Transverse colon (tissue), 4 donors: ENCODE measurements at places on chromosomes 12 and 14. TPM values are rescaled to one million over a fixed set of nuclear protein-coding genes. Genes with fewer than 3 reads are reported as not detected.

- H3K36me3 ChIP-seq: no peaks in the 10 kb centered on the region
- peaks cover 4% of the 10 kb centered on the region for H3K27me3 ChIP-seq
- DNase-seq: no peak
Measured at GRCh38 chr12:130212384-130212989, 50.2 kb downstream of the FZD10 start.

GRCh38 chr14:106209755-106210154 is 683.4 kb downstream of the TMEM121 start:
- H3K27ac ChIP-seq: no peak overlapping the region
- no peaks in the 10 kb centered on the region for H3K4me1 ChIP-seq
- H3K4me3 ChIP-seq: no peak overlapping the region
- peaks cover 5% of the 10 kb centered on the region for H3K27me3 ChIP-seq
- no peak for DNase-seq

DNA sequence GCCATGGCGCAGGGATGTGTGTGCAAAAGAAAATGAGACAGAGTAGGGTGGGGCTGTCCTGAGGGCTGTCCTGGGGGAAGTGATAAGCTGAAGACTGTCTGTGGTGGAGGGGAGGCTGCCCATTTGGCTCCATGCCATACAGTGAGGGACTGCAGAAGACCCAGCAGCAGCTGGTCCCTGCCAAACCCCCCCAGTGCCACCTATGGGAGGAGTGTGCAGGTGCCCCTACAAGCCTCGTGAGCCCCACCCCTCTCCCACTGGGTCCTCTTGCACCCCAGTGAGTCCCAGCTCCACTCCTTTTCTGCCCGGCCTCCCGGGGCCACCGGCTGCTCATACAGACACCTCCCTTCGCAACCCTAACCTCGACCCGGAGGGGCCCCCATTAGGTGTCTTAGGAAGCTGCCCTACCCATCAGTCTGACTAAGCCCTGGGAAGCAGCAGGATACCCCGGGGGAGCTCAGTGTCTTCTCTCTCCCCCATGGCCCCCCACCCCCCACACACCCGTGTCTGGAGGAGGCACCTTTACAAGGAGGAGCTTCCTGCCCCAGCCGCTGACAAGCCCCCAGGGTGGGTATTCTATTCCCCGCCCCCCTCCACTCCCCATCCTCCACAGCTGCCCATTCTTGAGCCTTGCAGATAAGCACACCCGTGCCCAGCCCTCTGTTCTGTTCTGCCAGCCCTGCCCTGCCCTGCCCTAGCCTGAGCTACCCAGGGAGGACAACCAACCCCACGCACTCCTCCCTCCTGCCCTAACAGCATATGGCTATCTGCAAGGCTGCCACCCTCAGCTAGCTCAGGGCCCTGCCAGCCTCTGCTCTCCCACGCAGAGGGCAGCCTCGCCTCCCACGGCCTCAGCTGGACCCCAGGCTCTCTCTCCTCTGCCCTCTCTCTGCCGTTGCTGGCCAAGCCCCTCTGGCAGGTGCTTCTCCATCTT is 41.9 kb downstream of the SLC6A12 start:
- no peaks in the 10 kb centered on the region for H3K36me3 ChIP-seq
- no peaks in the 10 kb centered on the region for H3K27me3 ChIP-seq
- no peak overlapping the region for H3K27ac ChIP-seq
- peaks cover 37% of the 10 kb centered on the region for H3K4me1 ChIP-seq
- DNase-seq: peak; percentile 67

DNA sequence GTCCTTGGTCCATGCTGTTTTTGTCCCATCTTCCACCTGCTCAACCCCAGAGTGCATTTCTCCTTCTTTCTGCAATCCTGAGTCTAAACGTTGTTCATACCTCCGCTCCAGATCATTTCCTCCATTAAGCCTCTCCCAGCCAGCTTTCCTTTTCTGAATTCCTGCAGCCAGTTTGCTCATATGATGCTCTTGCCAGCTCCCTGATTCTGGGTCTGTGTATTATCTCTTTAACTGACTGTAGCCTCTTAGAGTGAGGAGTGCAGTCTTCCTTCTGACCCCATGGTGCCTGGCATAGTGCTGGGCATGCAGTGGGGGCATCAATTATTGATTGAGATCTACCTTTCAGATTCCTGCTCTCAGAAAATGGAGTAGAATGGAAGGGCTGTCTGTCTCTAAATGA is 11.5 kb upstream of the TBPL2 start:
- no peak for DNase-seq
- H3K4me1 ChIP-seq: peaks cover 34% of the 10 kb centered on the region
- H3K27me3 ChIP-seq: no peaks in the 10 kb centered on the region
- H3K36me3 ChIP-seq: no peaks in the 10 kb centered on the region

GRCh38 chr14:89212386-89213235 is 204.4 kb downstream of the FOXN3 start:
- H3K36me3 ChIP-seq: no peaks in the 10 kb centered on the region
- DNase-seq: no peak

- no peak overlapping the region for H3K4me3 ChIP-seq
- no peaks in the 10 kb centered on the region for H3K36me3 ChIP-seq
- no peak for DNase-seq
- peaks cover 3% of the 10 kb centered on the region for H3K4me1 ChIP-seq
- H3K27ac ChIP-seq: no peak overlapping the region
Measured at GRCh38 chr12:57276935-57277563, 26.1 kb upstream of the STAC3 start.

DNA sequence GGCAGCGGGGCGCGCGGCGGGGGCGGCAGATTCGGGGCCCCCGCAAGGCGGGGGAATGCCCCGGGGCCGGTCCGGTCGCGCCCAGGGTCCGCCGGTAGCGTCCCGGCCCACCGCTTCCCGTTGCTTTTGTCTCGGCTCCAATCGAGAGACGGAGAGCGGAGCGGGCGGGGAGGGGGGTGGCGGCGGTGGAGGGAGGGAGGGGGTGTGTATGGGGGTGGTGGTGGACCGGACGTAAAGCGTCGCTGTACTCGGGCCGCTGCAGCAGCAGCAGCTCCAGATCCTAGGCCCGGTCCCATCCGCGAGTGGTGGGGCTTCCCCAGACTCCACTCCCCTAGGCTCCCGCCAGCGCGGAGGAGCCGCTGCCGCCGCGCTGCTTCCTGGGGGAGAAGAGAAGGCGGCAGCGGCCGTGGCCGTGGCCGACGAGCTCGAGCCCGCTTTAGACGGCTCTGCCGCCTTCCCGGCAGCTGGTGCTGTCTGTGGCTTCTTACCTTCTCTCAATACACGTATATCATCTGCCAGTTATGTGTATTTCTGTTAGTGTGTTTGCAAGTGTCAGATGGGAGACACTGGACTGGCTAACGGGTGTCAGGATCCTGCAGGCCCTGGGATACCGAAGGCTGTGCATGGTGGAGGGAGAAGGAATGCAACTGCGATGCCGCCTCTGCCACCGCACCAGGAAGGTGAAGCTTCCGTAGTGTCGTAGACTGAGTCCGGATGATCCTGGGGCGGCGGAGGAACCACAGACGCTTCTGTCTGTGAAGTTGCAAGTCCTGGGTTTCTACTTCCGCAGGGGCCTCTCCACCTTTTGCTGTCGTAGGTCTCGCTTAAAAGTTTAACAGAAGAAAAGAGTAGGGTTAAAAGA is 508 bp downstream of the CNOT2 start:
- H3K4me1 ChIP-seq: peaks cover 60% of the 10 kb centered on the region
- peak overlapping the region; percentile 96 for H3K27ac ChIP-seq
- no peaks in the 10 kb centered on the region for H3K36me3 ChIP-seq
- no peaks in the 10 kb centered on the region for H3K27me3 ChIP-seq

- no peaks in the 10 kb centered on the region for H3K36me3 ChIP-seq
- H3K27ac ChIP-seq: no peak overlapping the region
- DNase-seq: no peak
- H3K27me3 ChIP-seq: no peaks in the 10 kb centered on the region
Measured at GRCh38 chr14:66249544-66249943, 236.6 kb upstream of the CCDC196 start.

GRCh38 chr14:56570295-56570694 is 9.3 kb upstream of the TMEM260 start:
- H3K27ac ChIP-seq: no peak overlapping the region
- DNase-seq: no peak
- peaks cover 8% of the 10 kb centered on the region for H3K27me3 ChIP-seq
- H3K36me3 ChIP-seq: no peaks in the 10 kb centered on the region
- no peaks in the 10 kb centered on the region for H3K4me1 ChIP-seq
- no peak overlapping the region for H3K4me3 ChIP-seq

GRCh38 chr12:48296586-48297282 is 54.0 kb downstream of the ZNF641 start:
- no peaks in the 10 kb centered on the region for H3K36me3 ChIP-seq
- H3K4me1 ChIP-seq: peaks cover 4% of the 10 kb centered on the region
- H3K4me3 ChIP-seq: peak overlapping the region; percentile 42
- DNase-seq: peak; percentile 81
- peak overlapping the region; percentile 58 for H3K27ac ChIP-seq

DNA sequence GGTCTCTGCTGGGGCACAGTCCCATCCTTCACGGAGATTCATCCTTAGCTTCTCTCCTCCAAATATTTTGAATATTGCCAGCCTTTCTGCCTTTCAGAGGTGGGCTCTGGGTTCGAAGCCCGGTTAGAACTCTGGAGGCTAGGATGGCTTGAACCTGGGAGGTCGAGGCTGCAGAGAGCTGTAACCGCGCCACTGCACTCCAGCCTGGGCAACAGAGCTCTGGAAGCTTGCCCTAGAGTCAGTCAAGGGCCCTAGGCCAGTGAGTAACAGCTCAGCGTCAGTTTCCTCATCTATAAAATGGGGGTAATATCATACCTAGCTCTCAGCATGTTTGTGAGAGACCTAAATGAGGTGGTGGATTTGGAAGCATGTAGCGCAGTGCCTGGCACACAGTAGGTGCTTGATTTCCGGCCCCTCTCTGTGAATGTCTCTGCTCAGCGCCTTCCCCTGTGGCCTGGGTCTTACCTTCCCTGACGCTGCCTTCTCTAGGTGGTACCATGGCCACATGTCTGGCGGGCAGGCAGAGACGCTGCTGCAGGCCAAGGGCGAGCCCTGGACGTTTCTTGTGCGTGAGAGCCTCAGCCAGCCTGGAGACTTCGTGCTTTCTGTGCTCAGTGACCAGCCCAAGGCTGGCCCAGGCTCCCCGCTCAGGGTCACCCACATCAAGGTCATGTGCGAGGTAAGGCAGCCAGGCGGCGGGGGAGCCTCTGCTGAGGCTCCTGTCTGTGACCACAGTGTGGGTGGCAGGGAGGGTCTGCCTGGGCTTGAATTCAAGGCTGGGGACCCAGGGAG is 3.4 kb downstream of the PTPN6 start:
- H3K4me3 ChIP-seq: no peak overlapping the region
- H3K36me3 ChIP-seq: no peaks in the 10 kb centered on the region
- H3K27ac ChIP-seq: peak overlapping the region; percentile 89
- H3K27me3 ChIP-seq: no peaks in the 10 kb centered on the region

GRCh38 chr12:31119192-31119802 is 45.6 kb downstream of the DDX11 start:
- no peaks in the 10 kb centered on the region for H3K36me3 ChIP-seq
- no peak for DNase-seq
- peaks cover 39% of the 10 kb centered on the region for H3K27me3 ChIP-seq
- no peak overlapping the region for H3K27ac ChIP-seq

- H3K36me3 ChIP-seq: no peaks in the 10 kb centered on the region
- no peak overlapping the region for H3K27ac ChIP-seq
- no peak for DNase-seq
- H3K27me3 ChIP-seq: no peaks in the 10 kb centered on the region
Measured at GRCh38 chr12:32332446-32332845, 66.9 kb upstream of the FGD4 start.

- H3K4me3 ChIP-seq: peak overlapping the region; percentile 53
- H3K27me3 ChIP-seq: peaks cover 45% of the 10 kb centered on the region
- DNase-seq: no peak
- H3K36me3 ChIP-seq: no peaks in the 10 kb centered on the region
Measured at GRCh38 chr12:3200814-3201233, 123.6 kb downstream of the TSPAN9 start.

GRCh38 chr12:55726971-55727370 is 1.8 kb downstream of the CD63 start:
- peaks cover 64% of the 10 kb centered on the region for H3K4me1 ChIP-seq
- DNase-seq: no peak
- H3K36me3 ChIP-seq: no peaks in the 10 kb centered on the region
- H3K4me3 ChIP-seq: peak overlapping the region; percentile 87
- H3K27ac ChIP-seq: peak overlapping the region; percentile 99

GRCh38 chr12:23921099-23921856 is 28.2 kb downstream of the SOX5 start:
- no peak overlapping the region for H3K27ac ChIP-seq
- H3K4me1 ChIP-seq: no peaks in the 10 kb centered on the region
- no peak for DNase-seq

- H3K27ac ChIP-seq: peak overlapping the region; percentile 82
- no peaks in the 10 kb centered on the region for H3K27me3 ChIP-seq
- peak overlapping the region; percentile 27 for H3K4me3 ChIP-seq
- H3K4me1 ChIP-seq: no peaks in the 10 kb centered on the region
- H3K36me3 ChIP-seq: no peaks in the 10 kb centered on the region
Measured at GRCh38 chr14:89013098-89013504, 188.7 kb downstream of the TTC8 start.

GRCh38 chr14:38505221-38505972 is 249.5 kb upstream of the CLEC14A start:
- H3K4me1 ChIP-seq: no peaks in the 10 kb centered on the region
- no peaks in the 10 kb centered on the region for H3K27me3 ChIP-seq
- no peaks in the 10 kb centered on the region for H3K36me3 ChIP-seq
- H3K4me3 ChIP-seq: no peak overlapping the region

DNA sequence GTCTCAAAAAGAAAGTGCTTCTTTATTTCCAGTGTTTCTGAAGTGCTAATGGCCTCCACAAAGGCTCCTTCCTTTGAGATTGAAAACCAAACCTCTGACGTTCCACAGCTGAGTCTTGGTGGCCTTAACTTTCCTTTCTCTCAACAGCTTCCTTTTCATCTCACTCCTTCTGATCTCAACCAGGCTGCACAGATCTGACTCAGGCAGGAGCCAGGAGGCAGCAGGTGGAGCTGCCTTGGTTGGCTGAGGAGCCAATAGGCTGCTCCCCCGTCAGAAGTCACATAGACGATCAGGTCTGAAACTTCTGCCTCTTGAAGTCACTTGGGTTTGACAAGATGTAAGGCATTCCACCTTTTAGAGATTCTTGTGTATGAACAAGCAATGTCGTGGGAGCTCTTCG is 9.1 kb upstream of the KCNA5 start:
- H3K27ac ChIP-seq: no peak overlapping the region
- no peak for DNase-seq
- no peak overlapping the region for H3K4me3 ChIP-seq
- H3K4me1 ChIP-seq: no peaks in the 10 kb centered on the region
- no peaks in the 10 kb centered on the region for H3K36me3 ChIP-seq
- peaks cover 10% of the 10 kb centered on the region for H3K27me3 ChIP-seq

DNA sequence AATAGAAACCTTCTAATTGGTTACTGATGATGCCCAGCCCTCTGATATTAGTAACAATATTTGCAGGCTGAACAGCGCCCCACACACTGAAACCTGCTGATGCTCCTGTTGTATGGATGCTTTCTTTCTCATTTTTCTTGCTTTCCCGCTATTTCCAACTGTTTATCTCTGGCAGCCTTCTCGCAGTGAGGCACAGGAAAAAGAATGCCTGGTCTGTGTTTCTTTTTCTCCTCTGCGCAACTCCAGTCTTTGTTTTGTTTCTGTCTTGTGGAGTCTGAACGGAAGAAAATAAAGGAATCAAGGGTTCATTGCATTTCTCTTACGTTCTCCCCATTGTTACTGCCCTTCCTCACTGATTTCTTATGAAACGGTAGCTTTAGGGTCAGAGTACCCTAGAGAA is 451.2 kb downstream of the EGLN3 start:
- no peaks in the 10 kb centered on the region for H3K27me3 ChIP-seq
- H3K36me3 ChIP-seq: no peaks in the 10 kb centered on the region
- H3K27ac ChIP-seq: no peak overlapping the region
- no peaks in the 10 kb centered on the region for H3K4me1 ChIP-seq
- peak overlapping the region; percentile 2 for H3K4me3 ChIP-seq

The INHBE gene
- total RNA-seq: not detected

The OR4E2 gene
- total RNA-seq: not detected

The IAPP gene
- total RNA-seq: not detected

The DTD2 gene
- 23.3 TPM for total RNA-seq

The RTN1 gene
- 4.6 TPM for total RNA-seq

The TTC6 gene
- total RNA-seq: 12.5 TPM

The CEBPE gene
- not detected for total RNA-seq
